ENCODE measurements at places on chromosomes 1 and 21.

DNA sequence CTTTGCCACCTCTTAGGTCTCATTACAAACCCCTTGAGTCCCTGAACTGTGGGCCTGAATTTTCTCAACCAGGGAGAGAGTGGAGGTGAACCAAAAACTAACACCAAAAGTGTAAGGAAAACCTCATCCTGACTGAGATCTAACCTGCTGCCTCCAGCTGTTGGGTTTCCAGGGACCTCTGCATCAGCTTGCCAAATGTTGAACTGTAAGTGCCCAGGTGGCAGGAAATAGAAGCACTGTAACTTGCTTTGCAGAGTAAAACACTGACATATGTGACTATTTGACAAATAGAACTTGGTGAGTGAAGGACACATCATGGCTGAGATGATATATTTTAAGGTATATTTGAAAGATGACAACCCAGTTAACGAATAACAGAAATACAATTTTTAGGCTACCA is 48.4 kb upstream of the NR5A2 start:
- no peak for DNase-seq

DNA sequence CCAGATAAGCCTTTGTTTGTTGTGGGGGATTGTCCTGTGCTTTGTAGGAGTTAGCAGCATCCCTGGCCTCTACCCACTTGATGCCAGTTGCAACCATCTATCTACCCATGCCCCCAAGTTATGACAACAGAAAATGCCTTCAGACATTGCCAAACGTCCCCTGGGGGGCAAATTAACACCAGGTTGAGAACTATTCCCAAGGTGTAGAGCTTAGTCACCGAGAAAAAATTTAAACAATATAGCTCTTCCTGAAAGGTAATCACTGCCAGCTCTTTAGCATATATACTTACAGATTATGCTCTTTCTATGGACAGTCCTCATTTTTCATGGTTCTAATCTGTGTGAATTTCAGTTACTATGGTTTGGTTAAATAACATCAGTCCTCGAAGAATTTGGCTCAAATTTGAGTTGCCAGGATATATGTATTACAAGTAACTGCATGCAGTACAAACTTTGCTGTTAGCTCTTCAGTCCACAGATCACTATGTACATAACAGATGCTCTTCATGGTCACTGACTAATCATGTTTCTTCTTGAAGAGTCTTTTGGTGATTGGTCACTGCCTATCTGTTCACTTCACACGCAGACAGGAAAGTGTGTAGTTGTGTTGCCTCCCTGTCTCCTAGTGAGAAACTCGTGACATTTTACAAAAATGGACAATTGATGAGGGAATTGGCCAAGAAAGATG is 25.2 kb downstream of the MAPKAPK2 start:
- DNase-seq: no peak

- no peak for DNase-seq
These were observed 23.3 kb downstream of the TOMM20 start for GRCh38 chr1:235105051-235106043.

DNA sequence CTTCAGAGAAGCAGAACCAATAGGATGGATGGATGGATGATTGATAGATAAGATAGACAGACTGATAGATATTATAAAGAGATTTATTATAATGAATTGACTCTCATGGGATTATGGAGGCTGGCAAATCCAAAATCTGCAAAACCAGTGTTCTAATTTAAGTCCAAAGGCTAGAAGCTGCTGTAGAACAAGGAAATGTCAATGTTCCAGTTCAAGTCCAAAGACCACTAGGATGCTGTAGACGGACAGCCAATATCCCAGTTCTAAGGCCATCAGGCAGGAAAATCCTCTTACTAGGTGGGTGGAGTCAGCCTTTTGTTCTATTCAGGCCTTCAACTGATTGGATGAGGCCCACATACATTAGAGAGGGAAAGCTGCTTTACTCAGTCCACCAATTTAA is 4.1 kb upstream of the SLC44A3 start:
- DNase-seq: no peak

DNA sequence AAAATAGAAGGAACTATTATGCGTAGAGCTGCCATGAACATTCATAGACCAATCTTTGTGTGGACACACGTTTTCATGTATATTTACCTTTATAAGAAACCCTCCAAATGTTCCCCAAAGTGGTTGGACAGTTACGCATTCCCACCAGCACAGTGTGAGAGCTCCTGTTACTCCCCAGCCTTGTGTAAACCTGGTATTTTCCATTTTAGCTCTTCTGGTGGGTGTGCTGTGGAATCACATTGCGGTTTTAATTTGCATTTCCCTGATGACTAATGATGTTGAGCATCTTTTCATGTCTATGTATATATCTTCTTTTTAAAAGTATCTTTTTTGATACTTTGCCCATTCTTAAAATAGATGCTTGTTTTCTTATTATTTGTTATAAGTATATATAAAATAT is 3.2 kb upstream of the UBASH3A start:
- DNase-seq: no peak

GRCh38 chr1:108569097-108569728 is 9.3 kb downstream of the EEIG2 start:
- no peak for DNase-seq

DNA sequence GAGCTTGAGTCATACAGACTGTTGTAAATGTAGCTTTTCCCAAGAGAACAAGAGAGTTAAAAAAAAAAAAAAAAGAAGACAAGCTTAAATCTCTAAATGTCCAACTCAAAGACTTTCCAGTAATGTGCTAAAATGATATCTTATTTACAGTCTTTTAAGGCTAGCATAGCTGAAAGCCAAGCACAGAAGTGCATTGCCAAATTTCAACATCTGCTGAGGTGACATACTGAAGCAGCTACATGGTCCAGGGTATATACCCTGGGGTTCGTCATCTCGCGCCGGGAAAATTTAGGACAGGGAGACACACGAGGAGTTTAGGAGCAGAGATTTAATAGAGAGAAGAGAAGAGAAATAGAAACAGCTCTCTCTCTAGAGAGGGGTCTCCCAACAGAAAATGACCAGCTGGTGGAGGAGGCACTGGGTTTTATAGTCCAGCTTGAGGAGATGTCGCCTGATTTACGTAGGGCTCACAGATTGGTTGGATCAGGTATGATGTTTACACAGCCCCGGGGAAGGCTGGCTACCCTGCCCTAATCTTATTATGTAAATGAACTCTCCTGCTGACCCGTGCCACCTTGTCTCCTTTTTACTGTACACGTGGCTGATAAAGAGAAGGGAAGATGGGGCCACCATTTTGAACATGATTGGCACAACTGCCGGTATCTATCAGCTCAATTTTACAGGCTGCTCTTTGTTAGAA is 172.7 kb downstream of the TRIM33 start:
- DNase-seq: peak; percentile 20
